ENCODE measurements at places on chromosomes 7 and 10.

DNA sequence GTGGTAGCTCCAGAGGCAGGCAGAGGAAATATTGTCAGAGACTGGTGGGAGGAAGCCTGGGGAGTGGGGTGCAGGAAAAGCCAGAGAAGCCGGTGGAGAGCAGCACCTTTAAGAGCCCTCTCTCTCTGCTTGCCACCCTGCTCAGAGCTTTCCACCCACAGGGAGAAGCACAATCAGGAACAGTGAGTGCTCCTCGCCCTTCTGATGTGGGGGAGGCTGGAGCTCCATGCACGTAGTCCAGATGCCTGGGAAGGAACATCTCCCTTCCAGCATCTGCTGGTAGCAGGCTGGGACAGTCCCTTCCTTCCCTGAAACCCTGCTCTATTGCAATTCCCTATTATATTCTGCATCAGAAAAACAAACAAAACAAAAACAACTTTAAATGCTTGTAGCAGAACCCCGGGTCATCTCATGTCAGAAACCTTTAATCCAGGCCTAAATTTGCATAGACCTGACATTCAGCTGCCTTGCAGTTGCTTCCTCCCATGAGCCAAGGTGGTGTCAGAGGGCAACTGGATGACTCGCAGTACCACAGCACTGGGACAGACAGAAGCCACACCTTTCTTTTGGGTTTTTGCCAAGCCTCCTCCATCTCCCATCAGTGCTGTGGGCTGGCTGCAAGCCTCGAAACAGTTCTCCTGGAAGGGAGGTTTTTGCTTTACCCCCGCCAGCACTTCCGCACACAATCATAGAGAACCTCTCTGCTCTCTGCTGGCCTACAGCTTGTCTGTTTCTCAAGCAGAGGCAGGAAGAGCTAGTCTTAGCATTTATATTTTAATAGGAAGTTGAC is 13.1 kb downstream of the AVPI1 start:
- no peak for DNase-seq

GRCh38 chr7:51045319-51046102 is 262.8 kb upstream of the GRB10 start:
- DNase-seq = no peak

DNA sequence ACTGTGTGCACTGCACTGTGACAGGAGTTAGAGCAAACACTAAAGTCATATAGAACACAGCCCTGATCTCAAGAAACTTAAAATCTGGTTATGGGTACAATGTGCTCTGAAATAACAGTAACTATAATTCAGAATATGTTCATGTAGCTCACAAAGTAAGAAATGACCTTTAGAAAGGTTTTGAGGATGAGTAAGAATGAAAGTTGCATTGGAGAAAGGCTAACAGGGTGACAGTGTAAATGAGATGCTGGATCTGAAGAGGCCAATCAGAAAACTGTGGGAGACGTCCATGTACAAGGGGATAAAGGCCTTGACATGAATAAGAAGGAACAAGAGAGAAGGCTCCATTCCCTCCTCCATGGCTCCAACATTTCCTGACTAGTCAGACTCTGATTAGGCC is 124.7 kb downstream of the GRM3 start:
- no peak for DNase-seq

DNA sequence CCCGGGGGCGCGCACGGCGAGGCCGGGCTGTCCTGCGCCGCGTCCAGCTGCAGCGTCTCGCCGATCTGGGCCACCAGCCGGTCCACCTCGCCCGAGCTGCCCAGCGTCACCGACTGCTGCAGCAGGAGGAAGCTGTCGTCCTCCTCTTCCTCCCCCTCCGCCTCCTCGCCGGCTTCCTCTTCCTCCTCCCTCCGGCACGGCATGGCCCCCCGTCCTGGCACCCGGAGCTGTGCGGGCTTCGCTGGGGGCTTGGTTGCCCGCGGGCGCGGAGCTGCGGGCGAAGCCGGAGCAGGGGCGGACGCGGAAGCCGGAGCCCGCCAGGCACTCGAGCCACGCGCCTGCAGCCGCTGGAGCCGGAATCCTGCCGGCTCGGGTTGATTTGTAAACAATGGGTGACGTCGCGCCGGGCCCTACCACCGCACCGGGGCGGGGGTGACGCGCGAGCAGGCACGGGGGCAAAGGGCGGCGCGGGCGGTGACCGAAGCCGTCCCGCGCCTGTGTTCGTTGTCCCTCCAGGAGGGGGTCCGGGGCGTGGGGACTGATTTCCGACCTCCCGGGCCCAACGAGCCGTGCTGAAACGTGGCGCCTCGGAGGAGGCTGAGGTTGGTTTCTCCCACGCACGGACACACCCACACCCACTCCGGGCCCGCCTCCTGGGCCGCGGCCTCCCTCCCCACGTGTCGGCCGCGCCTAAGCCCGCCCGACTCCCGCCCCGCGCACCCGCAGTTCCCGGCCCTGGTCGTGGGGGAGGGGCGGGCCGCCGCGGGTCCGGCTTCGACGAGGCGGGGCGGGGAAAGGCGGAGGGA is at the start of gene FRAT2:
FRAT2 (minus strand) TSS at position 360 of the 806 bp plus-strand sequence; CDS start at position 203, 157 bp downstream.
- peak; percentile 84 for DNase-seq

GRCh38 chr7:2710286-2710655 is 22.3 kb downstream of the AMZ1 start:
- DNase-seq = peak; percentile 46

DNA sequence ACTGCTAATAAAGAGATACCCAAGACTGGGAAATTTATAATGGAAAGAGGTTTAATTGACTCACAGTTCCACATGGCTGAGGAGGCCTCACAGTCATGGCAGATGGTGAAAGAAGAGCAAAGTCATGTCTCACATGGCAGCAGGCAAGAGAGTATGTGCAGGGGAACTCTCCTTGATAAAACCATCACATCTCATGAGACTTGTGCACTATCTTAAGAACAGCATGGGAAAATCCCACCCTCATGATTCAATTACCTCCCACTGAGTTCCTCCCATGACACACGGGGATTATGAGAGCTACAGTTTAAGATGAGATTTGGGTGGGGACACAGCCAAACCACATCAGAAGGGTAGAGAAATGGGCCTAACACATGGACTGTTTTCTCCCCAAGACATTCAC is 156.3 kb downstream of the CCDC71L start:
- DNase-seq = no peak

DNA sequence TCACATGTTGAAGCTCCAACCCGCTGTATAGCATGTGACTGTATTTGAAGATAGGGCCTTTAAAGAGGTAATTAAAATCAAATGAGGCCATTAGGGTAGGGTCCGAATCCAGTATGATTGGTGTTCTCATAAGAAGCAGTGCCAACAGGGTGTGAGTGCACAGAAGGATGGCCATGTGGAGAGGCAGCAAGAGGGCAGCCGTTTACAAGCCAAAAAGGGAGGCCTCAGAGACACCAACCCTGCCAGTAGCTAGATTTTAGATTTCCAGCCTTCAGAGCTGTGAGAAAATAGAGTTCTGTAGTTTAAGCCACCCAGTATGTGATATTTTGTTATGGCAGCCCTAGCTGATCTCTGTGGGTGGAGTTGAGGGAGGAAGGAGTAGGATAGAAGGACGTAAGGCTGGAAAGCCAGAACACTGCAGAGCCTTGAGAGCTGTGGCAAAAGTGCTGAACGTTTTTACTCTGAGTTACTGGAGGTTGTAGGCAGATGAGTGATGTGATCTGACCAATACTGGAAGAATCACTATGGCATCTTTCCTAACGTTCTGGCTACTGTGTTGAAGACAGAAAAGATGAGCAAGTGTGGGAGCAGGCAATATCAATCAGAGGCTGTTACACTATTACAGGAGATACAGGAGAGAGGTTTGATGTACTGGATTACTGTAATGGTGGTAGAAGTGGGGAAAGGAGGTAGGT is 334.9 kb downstream of the ELMO1 start:
- no peak for DNase-seq

GRCh38 chr7:106243893-106244292 is 40.9 kb downstream of the NAMPT start:
- no peak for DNase-seq

DNA sequence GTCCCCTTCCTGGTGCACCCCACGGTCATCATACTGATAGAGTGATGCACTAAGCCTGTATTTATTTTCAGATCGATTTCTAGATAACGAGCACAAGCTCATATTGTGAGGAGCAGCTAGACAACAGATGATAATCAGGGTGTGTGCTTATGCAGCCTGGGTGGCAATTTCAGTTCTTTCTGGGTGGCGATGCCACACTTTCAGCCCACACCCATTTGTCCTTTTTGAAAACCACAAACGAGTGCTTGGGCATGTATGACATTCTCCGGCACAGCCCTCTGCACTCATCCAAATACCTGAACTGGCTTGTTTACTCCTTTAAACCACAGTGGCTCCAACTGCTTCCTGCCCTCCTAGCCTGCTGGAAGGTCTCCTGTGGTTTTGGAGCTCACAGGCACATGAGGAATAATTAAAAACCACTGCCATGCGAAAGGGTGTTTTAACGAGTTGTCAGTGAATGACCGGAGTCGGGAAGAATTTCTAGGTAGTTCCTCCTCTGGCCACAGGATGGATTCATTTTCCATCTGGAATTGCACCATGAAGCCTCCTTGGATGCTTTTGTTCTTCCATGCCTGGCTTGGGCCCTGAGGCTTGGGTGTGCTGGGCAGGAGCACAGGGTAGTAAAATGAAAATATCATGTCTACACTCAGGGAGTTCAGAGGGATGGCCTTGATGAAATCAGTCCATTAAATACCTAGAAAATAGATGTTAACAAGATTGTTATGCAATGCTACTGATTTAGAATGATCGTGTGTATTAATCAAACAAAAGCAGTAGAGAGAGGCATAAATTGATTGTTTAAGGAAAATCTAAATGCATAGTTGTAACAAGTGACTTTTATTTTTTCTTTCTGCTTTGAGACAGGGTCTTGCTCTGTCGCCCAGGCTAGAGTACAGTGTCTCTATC is 52.4 kb upstream of the ITGB1 start:
- no peak for DNase-seq

DNA sequence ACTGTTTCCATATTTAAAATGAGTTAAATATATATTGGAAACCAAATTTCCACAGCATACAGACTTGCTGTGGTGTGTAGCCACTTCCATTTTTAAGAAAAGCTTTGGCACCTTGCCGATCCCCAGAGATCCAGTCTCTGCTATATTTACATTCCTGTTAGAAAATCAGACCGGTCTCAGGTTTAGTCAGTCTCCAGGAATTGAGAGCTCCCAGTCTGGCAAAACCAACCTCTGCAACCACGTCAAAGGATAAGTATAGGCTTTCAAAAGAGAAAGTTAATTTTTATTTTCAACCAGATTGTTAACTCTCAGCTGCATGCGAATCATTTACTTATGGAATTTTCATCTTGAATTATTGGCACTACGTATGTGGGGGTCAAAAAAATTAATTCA is 28.2 kb downstream of the PUS7 start:
- DNase-seq = no peak

- peak; percentile 20 for DNase-seq
Observed at GRCh38 chr7:39741942-39742623, 118.7 kb downstream of the RALA start.

GRCh38 chr7:147869456-147869855 is 721.1 kb upstream of the C7orf33 start:
- DNase-seq = no peak

GRCh38 chr10:50883629-50884028 is 1.8 kb downstream of the A1CF start:
- no peak for DNase-seq

DNA sequence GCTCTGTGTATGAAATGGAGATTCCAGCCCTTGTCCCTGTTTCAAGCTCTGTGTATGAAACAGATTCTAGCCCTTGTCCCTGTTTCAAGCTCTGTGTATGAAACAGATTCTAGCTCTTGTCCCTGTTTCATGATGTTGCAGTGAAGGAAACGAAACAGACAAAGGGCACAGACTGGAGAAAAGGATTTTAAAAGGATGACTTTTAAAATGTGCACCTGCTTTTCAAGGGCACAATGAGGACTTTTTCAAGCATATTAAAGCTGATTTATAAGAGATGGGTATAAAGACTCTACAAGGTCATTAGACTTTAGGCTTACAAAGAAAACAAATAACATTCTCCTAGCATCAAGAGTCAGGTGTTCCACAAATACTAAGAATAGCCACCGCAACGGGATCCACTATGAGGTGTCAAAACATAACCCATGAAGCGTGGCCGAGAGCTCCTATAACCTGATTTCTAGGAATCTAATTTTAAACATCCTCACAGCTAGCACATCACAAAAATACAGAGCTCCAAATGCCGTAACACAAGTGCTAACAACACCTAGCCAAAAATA is 29.0 kb downstream of the DIP2C start:
- DNase-seq = no peak

- no peak for DNase-seq
Observed at GRCh38 chr10:52029628-52030027, 284.5 kb upstream of the DKK1 start.

- no peak for DNase-seq
Observed at GRCh38 chr10:35540296-35541164, 64.6 kb upstream of the GJD4 start.

DNA sequence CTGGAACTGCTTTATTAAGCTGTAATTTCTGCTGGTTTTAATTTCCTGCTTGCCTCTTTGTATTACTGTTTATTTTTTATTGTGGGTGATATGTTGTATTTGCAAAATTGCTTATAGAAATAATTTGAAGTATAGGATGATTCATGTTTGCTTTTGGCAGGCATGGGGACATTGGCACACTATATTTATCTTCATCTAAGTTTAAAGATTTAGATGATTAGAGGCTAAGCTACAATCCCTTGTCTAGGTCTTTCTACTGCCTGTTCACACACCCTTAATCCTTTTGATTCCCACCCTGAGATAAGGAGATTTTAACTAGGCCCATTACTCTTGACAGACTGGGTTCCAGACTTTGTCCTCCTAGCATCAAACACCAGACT is 182.8 kb upstream of the KAT6B start:
- DNase-seq = no peak

GRCh38 chr10:77147871-77148270 is 489.7 kb downstream of the KCNMA1 start:
- DNase-seq = no peak

DNA sequence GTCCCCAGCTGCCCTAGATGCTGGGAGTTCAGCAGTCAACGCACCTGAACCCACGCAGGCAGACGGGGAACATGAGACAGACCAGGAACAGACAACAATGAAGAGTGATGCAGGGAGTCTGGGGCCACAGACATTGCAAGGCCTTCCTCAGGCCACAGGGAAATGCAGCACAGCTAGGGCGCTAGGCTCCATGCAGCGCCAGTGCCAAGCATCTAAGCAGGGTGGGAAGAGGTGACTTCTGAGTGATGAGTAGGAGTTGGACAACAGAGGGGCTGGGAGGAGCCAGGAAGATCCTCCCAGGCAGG is 7.7 kb upstream of the RET start:
- no peak for DNase-seq

DNA sequence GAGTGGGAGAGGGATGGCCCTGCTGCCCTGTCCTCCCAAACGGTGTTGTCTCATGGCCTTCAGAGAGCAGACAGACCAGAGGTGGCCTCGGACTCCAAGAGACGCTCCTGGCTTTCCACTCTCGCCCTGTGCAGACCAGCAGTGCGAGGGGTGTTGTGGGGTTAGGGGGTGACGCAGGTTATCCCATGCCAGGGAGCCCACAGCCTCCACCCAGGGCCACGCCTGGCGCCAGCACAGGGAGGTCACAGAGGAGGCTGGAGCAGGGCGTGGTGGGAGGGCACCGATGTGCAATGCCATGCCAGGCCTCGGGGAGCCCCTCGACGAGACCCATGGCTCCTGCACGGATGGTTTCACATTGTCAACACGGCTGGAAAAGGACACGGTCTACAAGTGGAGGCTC is 52.1 kb downstream of the INPP5A start:
- DNase-seq = no peak

Measured in stimulated activated CD8-positive, alpha-beta memory T cell treated with anti-CD3 and anti-CD28 coated beads, Interleukin-7, amount 100 ng/mL, for 4 hours (primary cell).